Stimulated activated CD4-positive, alpha-beta T cell treated with anti-CD3 and anti-CD28 coated beads, Interleukin-2, amount 100 ng/mL, for 48 hours (primary cell): ENCODE measurements at places on chromosomes 16 and 17.
A peak's percentile ranks its signal among the peaks of the same experiment; 100 is the strongest.

DNA sequence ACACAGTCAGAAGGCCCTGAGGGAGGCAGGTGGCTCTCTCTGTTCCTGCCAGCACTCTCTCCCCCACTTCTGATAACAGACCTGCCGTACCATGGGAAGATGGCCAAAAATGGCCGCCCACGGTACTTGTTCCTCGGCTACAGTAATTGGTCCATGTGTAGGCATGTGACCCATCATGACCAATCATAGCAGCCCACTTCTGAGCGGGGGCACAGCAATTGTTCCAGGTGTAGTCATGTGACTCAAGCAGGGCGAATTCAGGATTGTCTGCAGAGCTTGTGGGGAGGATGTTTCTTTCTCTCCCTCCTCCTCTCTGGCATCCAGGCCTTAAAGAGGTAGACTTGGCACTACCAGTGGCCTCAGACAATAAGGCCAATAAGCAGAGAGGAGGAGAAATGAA, 250.4 kb downstream of the MRTFB start:
- DNase-seq = no peak

DNA sequence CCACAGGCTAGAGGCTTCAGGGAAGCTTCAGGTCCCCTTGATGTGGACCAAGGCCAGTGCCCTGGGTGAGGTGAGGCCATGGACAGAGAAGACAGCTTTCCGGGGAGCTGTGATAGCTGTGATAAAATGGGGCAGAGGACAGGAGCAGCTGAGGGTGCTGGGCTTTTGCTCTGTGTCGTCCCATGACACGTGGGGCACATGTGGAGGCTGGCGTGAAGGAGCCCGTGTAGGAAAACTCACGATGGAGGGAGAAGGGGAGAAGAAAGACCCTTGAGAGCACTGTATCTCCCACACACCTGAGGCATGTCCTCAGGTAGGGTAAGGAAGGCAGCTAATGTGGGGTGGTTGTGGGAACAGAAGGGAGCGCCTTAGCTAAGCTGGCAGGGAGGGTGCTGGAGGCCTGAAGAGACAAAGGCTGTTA, 21.3 kb downstream of the B9D1 start:
- no peak for DNase-seq

DNA sequence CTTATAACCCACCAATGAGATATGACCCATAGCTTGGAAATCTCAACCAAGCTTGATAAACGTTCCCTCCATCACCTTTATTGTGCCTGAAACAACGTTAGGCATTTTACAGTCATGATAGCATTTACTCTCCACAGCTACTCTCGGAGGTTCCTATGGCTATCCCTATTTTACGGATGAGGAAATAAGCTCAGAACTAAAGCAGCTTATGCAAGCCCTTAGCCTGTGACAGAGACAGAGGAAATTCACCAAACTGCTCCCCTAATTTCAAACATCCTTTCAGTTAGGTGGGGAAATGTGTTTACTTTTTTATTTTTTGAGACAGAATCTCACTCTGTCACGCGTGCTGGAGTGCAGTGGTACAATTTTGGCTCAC, 18.7 kb downstream of the DCUN1D3 start:
- no peak for DNase-seq

DNA sequence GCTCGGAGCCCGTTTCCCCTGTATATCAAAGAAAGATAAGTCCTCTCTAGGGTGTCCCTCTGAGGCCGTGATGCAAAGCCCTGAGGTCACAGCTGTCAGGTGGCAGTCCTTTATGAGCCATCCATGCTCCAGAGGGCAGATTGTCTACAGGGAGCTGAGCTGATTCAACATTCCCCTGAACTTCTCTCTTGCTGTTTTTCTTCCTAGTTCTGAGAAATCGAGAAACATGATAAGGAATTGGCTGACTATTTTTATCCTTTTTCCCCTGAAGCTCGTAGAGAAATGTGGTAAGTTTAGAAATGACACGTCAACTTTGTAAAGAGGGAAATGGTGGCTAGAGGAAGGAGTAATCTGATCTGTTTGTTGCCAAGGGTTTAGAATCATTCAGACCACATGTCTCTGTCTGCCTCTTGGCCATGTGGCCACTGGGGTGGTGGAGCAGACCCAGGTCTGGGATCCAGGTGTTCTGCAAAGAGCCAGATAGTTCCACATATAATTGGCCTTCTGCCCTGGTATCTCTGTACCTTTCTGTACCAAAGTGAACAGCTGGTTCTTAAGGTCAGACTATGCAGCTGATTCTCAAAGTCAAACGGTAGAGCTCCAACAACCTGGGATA, 3.5 kb downstream of the CTNS start:
- peak; percentile 39 for DNase-seq

GRCh38 chr16:27558932-27559331, 9.0 kb downstream of the KATNIP start:
- no peak for DNase-seq

GRCh38 chr16:83774066-83774465, 33.7 kb upstream of the HSBP1 start:
- DNase-seq = no peak

- no peak for DNase-seq
These were observed 57.4 kb upstream of the MRTFB start for GRCh38 chr16:14013571-14014283.

- no peak for DNase-seq
These were observed 299.5 kb upstream of the HSBP1 start for GRCh38 chr16:83508295-83508694.
